ENCODE measurements at places on chromosomes 16 and 17.

DNA sequence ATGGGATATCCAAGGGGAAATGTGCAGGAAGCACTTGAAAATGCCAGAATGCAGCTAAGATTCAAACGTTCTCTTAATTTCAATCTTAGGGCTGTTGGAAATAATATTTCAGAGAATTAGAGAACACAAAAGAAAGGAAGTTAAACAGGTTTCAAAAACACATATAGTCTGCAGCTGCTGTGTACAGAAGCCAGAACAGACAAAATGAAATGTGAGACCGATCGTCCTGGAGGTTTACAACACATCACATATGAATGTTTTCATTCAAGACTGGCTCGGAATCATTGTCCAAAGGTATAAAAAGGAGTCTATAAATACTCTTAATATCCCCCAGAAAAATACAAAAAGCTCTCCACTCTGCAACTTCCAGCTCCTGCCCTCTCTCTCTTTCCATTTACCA, 14.3 kb downstream of the CYTH1 start:
- no peak for DNase-seq

GRCh38 chr17:1871756-1872155, 42.0 kb downstream of the RPA1 start:
- DNase-seq, result no peak

DNA sequence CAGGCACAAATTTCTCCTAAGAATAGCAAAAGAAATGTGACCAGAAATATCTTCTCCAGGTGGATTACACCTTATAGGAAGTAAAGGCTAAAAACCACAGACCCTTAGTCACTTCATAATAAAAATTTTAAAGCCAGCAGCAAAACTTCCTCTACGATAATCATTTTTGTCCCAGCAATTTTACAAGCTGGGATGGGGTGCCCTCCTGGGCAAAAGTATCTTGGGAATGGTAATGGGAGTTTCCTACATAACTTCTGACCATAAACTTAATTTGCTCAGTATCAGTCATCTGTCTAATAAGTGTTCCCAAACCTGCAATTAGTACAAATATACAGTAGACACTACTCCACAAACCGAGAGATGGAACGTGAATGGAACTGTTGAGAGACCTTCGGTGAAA, 3.0 kb downstream of the PHF12 start:
- no peak for DNase-seq

- no peak for DNase-seq
Observed at GRCh38 chr16:84183911-84184591, 2.8 kb downstream of the TAF1C start.

DNA sequence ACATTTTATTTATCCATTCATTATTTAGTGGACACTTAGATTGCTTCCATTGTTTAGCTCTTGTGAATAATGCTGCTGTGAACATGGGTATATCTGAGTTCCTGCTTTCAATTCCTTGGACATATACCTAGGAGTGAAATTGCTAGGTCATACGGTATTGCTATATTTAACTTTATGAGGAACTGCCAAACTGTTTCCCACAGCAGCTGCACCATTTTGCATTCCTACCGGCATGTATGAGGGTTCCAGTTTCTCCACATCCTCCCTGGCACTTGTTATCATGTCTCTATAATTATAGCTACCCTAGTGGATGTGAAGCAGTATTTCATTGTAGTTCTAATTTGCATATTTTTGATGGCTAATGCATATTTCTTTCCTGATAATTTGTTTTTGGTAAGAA, 23.7 kb upstream of the DRG2 start:
- no peak for DNase-seq

DNA sequence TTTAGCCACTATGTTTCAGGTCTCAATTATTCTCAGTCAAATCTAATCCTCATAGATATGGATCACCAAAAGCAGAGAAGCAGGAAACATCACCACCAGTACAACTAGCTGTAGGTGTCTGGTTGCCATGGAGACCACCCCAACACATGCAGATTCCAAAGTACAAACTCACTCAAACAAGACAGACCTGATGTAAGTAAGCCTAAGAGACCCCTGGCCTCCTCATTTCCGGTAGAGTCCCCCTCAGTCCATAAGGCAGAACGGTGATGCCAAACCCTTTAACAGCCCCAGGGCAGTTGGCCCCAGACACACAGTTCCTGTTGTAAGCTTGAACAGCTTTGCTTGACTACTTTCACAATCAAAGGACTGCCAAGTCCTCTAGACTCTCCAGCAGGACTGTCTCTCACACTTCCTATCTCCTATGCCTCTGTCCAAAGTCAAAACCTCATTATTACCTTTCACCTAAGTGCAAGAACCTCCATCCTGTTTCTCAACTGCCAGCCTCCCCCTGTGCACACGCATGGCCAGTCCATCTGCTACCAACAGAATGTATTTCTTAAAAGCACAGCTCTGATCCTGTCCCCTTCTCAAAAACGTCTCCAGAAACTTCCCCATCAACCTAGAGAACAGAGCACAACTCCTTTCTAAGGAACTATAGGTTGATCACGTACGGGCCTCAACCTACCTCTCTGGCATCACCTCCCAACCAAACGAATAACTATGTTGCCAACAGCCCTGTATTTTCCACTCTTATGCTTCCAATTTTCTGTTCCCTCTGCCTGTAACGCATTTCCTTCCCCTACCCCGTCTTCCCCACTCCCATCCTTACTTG, 23.9 kb downstream of the SLC39A11 start:
- peak; percentile 42 for DNase-seq

DNA sequence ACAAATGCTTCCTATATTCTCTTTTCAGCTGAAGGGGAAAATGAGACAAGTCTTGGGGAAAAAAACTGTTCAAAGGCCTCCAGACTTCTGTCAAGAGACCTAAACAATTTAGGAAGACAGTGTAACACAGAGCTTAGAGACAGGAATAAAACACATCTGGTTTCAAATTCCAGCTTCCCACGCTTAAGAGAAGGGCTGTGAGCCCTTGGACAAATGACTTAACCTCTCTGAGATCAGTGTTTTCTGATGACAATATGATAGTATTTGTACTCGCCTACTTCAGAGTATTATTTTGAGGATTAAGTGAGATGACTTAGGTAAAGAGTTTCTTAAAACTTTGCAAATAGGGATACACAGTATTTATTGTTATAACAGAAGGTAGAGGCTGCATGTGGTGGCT, 29.5 kb downstream of the SMURF2 start:
- DNase-seq, result no peak

GRCh38 chr17:78409191-78409928, 30.9 kb downstream of the PGS1 start:
- DNase-seq, result peak; percentile 45

DNA sequence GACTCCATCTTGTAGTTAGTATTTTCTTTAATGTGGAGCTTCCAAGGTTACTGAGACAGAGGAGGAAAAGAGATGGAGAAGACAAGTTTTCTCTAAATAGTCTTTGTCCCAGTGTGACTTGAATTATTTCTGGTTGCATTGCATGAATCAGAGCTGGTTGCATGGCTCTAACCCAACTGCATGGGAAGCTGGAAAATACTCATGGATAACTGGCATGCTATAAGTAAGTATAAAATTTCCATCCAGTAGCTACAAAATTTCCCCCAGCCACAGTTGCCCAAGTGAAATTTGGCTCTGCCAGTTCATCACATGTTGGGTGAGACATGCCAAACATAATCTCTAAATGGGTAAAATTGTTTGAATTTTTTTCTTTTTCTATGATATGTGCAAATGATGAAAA, 1161.5 kb downstream of the CDH11 start:
- DNase-seq, result no peak

GRCh38 chr16:55976815-55977214, 101.6 kb upstream of the CES5A start:
- DNase-seq, result no peak

DNA sequence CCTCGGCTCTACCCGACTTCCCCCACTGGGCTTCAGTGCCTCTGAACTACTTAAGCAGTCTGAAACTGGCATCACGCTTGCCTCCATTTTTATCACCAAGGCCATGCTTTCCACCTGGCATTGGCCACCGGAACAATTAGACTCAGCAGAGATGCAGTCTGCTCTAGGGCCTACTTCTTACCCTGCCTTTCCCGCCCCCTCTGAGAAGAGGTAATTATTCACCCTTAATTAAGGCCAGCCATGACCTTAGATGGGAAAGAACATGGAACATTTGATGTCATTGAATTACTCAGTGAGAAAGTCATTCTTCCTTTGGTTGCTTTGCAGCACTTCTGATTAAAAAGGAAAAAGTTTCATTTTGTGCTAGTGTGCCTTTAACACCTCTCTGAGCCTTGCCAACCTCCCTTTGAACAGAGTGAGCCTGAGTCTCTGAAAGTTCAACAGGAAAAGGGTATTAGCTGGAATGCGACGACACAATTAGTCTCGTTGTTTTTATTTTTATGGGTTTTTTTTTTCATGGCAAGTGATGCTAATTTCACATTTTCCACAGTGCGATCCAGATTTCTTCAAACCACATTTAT, 60.9 kb upstream of the TNRC6A start:
- DNase-seq, result no peak

DNA sequence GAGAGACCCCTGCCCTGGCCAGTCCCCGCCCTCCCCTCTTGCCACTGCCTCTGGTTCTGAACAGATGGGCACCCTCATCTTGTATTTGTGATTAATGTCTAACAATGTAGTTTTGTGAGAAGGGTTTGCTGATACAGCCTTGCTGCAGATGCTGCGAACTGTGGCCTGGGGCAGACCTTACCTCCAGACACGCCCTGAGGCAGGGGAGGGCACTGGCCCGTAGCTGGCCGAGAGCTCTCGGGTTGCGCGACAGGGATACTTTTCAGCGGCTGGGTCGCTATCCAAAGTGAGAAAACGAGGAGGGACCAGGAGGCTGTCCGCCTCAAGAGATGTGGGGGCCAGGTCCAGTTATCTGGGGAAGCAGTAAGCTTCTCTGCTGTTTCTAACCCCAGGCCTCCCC, 21.9 kb downstream of the STH start:
- no peak for DNase-seq

- no peak for DNase-seq
Observed at GRCh38 chr17:80908776-80909175, 82.9 kb upstream of the CHMP6 start.

- no peak for DNase-seq
Observed at GRCh38 chr16:75104836-75105235, 11.7 kb downstream of the LDHD start.

DNA sequence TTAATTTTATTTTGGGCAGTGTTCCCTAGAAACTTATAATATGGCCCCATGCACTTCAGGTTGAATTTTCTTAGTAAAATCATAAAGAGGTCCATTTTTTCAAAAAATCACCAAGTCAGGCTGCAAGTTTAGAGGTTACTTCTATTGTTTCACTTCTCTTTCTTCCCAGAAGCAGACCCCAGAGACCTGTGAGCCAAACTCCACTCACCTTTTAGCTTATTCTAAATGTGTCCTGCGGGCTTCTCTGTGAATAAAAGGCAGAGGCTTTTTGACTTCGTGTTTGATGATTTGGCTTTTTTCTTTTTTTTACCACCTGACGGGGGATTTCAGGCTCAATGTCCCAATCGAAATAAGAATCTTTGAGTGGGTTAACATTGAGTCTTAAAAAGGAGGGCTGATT, 7.4 kb downstream of the PRKCB start:
- DNase-seq, result no peak

DNA sequence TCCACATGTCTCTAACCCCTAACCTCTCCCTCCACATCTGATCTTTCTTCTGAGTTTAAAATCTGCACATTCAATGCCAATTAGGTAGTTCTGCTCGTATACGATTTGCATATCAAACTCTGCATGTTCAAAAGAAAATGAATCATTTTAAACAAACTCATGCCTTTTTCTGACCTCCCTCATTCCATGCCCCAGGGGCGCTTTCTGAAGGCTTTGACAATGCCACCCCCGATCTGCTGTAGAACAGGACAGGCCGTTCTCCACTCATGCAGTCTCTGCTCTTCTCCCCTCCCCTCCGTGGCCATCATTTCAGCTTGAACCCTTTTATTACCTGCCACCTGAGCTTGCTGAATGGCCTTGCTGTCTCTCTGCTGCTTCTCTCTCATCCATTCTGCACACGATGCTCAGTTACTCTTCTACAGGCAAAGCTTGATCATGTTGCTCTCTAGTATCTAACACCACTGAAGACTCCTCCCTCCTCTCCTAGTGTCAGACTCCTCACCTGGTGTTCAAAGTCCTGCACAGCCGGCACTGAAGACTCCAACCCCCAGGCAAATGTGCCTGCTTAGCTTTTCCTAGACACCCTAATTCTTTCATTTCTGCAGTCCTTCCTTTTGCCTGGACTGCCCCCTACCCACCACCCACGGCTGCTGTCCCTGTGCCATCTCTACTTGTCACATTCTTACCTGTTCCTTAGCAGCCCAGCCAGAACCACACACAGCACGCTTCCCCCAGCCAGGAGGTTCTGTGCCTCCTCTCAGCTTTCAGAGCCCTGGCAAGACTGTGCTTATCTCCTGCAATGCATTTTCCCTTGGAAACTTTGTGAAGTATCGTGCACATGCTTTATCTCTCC, 6.2 kb downstream of the TMEM238L start:
- no peak for DNase-seq

GRCh38 chr17:80389011-80389995, 25.7 kb upstream of the ENDOV start:
- no peak for DNase-seq

- peak; percentile 18 for DNase-seq
Observed at GRCh38 chr17:10579270-10579669, 29.8 kb upstream of the MYH2 start.

- no peak for DNase-seq
Observed at GRCh38 chr17:41627316-41628072, 3.1 kb upstream of the KRT17 start.

DNA sequence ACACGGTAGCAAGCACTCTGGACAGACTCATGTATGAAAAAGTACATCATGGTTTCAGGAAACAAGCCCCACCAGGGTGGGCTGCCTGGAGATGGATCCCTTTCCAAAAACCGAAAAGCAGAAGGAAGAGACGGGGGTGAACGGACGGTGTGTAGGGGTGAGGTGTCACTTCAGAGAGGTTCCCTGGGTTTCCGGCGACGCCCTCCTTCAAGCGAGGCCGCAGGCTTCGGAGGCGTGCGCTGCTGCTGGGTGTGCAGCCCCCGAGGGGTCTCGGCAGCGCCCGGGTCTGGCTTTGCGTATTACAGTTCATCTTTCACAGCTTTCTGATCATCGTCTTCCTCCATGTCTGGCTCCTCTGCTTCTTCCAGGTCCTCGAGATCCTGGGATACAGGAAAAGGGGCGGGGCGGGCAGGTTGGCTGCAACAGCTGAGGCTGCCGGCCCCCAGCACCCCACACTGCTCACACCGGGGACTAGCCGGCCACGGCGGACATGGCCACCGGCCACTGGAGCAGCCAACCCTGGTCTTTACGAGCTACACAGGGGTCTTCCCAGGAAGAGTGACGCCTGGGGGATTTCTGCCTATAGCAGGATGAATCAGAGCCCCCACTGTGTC, 9.0 kb upstream of the PPP1R27 start:
- DNase-seq, result no peak

Data from RWPE1 (cell line).